WTC11 (cell line): ENCODE measurements at places on chromosomes 6 and 20.

DNA sequence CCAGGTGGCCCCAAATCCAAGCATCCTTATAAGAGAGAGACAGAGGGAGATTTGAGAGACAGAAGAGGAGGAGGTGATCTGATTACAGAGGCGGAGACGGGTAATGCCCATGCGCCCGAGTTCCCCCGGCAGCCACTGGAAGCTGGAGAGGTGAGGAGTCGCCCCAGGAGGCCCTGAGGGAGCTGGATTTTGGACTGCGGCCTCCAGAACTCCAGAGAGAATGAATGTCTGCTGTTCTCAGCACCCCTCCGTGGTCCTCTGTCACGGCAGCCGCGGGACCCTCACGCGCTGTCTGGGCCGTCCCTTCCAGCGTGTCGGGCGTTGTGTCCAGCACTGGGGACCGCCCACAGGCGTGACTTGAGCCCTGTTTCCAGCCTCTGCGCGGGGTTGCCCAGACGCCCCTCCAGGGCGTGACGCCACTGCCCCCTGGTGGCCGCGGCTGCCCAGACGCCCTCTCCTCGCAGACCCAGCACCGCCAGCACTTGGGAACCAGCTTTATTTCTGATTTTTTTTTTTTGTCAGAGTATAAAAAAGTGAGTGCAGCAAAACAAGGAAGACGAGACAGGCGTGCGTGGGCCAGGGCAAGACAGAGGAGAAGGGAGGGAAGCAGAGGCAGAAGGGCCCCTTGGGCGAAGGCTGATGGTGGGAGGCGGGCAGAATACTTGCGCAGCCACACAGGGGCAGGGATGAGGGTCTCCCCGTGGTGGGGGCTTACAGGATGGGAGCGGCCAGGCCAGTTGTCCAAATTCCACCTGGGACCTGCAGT is 4.1 kb upstream of the ZNF512B start:
- DNase-seq = peak; percentile 89

DNA sequence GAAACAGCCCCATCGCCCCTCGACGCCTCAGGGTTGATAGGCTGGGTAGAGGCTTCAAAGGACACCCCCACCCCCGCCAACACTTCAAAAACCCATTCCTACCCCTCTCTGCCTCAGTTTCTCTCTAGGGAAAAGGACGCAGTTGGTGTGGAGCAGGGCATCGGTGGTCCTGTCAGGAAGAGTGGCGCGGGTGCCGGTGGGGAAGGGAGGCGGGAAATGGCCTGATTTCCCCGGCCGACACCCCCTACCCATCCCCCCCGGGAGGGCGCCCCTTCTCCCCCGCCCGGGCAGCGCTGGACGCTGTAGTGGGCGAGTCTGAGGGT is 367 bp downstream of the NRSN2 start:
- no peak for DNase-seq

DNA sequence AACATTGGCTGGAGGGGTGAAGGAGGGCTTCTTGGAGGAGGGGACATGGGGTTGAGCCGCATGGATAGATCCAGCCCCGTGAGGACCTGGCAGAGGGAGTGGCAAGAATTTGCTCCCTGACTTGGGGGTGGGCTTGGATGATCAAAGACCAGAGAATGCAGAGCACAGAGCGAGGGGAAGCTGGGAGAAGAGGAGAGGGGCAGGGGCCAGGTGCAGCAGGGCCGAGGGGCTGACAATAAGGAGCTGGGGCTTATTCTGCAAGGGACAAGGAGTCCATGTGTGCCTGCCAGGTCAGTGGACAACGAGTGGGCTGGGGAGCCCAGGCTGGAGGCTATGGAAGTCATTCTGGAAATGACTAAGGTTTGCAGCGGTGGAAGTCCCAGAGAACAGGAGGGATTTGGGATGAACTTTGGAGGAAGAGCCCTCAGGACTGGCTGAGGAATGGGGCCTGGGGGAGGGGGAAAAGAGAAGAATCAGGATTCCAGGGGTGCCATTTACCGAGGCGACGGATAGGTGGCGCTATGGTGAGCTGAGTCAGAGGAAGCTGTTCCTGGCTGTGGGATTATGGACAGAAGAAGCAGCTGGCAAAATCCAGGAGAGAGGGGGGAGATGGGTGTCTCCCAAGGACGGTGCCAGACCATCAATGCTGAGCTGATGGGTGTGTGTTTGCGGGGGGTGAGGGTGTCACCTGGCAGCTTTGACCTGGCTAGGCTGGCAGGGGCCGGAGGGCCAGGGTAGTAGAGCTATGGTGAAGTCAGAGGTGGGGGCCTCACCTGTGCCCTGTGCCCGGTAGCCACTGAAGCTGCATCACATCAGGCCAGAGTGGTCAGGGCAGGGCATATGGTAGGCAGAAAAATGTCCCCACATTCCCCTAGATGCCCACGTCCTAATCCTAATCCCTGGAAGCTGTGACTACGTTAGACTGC is 7.8 kb downstream of the KCNG1 start:
- DNase-seq = peak; percentile 89

GRCh38 chr6:119348748-119349360 is 707 bp downstream of the MAN1A1 start:
- peak; percentile 46 for DNase-seq

- DNase-seq = no peak
Observed at GRCh38 chr20:5141615-5142014, 14.8 kb downstream of the CDS2 start.
